Stimulated activated CD4-positive, alpha-beta T cell treated with anti-CD3 and anti-CD28 coated beads, TNF-alpha, amount 100 ng/mL, for 24 hours (primary cell): ENCODE measurements at places on chromosomes 6 and 20.

- DNase-seq = no peak
Observed at GRCh38 chr6:138540468-138540867, 41.2 kb upstream of the NHSL1 start.

- no peak for DNase-seq
Observed at GRCh38 chr20:38283236-38283635, 20.7 kb upstream of the BPI start.

DNA sequence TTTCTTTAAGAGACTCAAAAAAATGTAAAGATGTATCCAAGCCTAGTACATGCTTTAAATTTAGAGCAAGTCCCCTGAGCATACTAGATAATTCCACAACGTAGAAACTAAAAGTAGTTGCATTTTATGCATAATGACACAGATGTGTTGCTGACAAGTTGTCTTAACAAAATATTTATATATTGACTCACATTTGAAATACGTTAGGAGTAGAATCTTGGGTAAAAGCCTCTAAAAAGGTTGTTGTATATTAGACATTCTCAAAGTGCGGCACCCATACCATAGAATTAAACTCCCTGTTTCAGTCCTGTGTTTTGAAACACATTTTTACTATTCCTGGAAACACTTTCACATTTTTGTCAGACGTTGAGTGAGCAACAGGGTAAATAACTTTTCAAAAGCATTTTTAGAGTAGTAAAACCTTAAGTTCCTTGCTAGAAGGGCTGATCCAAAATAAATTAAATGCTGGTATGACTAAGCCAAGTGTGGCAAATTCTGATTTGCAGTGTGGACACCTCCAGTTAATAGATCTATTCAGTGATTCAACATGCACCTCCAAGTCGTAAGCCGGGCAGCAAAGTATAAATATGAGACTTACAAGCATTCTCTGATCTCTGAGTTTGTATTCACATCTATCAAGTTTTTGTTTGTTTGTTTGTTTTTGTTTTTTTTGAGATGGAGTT lies 97.5 kb downstream of the GMDS start:
- DNase-seq = no peak

DNA sequence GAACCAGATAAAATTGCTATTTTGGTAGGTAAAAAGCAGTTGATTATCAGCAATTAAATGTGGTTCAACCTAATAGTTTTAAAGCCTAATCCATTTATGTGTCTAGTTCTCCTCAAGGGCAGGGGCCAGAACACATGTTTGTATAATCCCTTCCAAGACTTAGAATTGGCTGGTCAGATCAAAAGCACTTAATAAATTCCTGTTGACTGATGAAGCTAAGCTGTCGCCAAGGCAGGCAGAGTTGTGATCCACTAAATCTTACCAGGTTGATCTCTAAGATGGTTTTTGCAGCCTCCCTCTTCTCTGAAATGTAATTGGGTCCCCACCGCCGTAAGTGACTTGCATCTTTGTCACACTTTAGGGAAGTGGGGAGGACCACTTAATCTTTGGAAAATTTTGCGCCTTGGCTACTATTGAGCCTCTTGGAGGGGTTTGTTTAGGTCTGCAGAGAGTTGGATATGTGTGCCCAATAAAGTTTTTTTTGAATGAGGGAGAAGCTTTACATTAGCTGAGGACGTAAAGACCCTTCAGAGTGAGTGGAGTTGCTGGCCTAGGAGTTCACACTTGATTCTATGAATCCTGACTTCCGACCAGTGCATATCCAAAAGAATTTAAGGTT lies 65.9 kb downstream of the PHF20 start:
- no peak for DNase-seq

DNA sequence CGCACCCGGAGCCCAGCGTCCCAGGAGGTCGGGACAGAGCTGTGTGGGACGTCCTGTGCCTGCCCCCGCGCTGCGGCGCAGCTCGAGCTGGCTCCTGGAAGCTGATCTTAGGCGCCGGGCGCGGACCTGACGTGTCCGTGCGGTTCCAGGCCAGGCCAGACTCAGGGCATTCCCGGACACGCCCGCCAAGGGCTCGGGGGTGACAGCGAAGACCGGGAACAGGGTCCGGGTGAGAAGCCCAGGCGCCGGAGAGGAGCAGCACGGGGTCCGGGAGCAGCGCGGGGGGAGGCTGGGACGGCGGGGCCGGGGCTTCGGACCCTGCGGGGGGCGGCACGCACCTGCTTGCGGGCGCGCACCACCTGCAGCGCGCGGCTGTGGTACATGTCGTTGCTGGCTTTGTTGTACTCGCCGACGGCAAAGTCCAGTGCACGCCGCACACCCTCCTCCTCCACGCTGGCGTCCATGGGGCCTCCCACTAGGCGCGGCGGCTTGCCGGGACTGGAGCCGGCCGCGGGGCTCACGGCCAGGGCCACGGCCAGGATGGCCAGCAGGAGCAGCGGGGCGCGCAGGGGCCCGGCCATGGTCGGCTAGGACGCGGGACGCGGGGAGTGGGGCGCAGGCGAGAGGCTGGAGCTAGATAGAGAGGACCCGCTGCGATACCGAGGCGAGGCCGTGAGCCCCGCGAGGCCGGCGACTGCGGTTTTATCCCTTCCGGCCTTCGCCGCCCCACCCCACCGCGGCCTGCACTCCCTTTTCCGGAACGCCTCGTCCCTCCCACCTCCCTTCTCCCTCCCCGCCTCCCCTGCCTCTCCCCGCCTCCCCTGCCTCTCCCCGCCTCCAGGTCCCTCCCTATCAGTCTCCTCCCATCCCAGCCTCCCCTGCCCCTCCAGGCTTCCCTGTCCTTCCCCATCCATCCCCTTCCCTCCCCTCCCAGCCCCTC lies at the start of gene CST3:
TSS of gene CST3 (minus strand) at position 674 of the 940 bp plus-strand sequence. CDS start at position 581, 93 bp downstream.
- DNase-seq = no peak

GRCh38 chr6:154139892-154140291 lies 100.9 kb downstream of the OPRM1 start:
- DNase-seq = no peak

DNA sequence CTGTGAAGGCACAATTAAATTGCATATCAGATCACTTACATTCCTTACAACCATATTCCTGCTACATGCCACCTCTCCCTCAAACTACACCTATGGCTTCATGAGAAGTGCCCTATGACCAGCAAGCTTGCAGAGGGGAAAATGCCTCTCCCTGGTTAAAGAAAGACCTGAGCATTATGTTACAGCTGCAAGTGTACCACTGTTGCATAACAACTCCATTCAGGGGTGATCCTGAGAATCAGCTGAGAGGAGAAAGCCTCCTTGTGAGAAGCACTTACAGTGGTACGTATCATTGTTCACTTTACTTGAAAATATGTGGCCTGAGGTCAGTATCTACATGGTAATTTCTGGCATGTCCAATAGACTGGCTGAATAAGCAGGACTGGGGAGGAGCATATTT lies 20.0 kb downstream of the PDSS2 start:
- no peak for DNase-seq

DNA sequence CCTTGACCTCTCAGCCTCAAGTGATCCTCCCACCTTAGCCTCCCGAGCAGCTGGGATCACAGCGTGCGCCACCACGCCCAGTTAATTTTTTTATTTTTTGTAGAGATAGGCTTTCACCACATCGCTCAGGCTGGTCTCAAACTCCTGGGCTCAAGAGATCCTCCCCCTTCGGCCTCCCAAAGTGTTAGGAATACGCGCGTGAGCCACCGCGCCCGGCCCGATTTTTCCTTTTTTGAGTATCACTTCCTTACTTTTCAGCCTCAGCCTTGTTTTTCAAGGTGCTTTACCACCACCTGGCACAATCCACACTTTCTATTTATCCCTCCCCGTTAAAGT lies 791 bp upstream of the STX11 start:
- no peak for DNase-seq

GRCh38 chr6:82415820-82416219 lies 52.2 kb downstream of the TPBG start:
- DNase-seq = no peak

GRCh38 chr6:107805504-107805903 lies 18.6 kb downstream of the SCML4 start:
- no peak for DNase-seq

- no peak for DNase-seq
Observed at GRCh38 chr20:37940858-37941257, 37.9 kb downstream of the VSTM2L start.

DNA sequence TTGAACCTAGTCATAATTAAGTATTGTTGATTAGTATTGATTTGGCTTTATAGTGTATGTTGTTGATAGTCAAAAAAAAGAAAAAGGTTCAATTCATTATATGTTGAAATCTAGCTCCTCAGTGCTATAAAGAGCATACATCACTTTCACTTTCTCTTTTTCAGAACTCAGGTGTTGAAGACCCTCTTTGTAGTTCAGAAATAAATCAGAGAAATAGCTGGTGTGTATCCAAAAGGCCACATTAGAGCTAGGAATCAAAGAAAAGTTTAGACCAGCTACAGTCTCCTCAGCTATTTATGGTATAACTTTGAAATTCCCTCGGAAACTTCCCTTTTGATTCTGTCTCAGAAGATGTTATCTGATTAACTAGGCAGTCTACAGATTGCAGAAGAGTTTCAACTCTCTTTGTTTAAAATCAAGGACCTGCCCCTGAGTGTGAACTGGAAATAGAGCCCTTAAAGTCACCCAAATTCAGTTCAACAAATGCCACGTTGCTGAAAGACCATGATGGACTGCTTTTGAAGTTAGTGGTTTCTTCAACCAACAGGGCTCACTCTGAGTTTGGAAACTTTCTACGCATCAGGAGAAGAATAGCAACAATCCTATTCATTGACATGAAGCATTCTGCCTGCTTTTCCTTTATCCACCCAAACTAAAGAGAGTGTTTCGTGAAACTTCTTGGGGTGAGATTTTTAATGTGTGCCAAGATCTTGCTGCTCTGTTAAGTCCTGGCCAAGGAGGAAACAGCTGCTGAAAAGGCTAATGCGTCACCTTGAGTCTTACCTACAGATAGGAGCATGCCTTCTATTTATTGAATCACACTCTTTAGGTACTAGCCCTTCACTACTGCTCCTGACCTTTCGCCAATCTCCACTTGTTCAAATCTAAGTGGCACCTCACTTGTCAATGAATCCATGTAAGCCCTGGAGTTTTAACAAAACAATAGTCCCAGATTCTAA lies 111.7 kb downstream of the TNFRSF21 start:
- no peak for DNase-seq
